ENCODE measurements at places on chromosomes 2 and 18.
A peak's percentile ranks its signal among the peaks of the same experiment; 100 is the strongest.

DNA sequence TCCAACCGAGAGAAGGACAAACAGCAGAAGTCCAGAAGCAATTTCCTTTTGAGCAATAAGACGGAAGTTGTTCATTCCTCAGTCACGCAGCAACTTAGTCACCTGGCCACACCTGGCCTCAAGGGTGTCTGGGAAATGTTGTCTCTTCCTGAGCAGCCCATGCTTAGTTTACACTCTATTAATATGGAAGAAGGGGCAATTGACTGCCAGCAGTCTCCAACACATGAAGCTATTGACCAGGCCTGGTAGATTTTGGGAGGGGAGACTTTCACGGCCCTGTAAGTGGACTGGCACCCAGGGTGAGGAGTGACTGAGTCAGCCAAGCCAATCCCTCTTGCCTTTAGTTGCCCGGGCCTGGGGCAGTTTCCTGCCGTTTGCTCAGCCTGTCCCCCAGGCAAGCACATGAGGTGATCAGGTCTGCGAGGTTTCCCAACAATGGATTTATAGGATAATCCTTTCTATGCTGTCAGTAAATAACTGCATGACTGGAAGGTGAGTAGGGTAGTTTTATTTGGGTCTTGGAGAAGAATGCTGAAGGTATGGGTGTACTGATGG, 43.8 kb upstream of the PPP4R1 start:
- DNase-seq: no peak

DNA sequence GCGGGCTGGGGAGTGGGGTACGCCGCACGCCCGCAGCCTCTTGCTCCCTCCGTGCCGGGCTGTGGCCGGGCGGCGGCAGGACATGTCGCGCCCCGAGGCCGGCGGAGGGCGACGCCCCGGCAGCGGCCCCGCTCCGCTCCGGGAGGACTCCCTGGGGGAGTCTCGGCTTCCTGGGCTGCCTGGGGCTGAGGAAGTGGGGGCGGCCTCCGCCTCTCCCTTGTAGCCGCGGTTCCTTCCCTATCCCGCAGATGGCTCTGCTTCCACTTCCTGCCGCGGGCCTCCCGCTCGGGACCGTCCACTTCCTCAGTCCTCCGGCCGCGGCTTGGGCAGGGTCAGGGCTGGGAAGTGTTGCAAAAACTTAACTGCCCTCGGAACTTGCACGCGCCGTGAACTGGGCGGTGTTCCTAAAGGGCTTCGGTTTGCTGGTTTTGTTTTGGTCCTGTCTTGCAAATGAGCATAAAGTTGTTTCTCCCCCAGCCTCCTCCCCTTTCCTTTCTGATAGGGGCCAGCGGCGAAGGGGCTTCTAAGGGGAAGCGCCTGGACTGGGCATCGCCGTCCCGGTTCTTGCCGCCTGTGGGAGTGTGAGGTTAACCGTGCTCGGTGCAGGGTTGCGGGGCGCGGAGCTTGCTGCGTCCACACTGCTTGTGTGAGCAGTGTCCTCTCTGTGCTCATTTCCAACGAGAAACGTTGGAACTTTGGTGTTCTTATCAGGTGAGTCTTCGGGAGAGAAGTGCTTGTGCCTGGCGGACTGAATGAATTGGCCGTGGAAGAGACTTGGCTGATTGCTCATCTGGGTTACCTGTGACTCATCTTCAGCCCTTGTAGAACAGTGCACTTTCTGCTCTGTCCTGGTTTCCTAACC, 600 bp downstream of the RALB start:
- DNase-seq: peak; percentile 96

GRCh38 chr2:180115675-180116074, 108.6 kb upstream of the CWC22 start:
- DNase-seq: no peak

GRCh38 chr18:25701821-25702220, 349.9 kb upstream of the ZNF521 start:
- DNase-seq: no peak

DNA sequence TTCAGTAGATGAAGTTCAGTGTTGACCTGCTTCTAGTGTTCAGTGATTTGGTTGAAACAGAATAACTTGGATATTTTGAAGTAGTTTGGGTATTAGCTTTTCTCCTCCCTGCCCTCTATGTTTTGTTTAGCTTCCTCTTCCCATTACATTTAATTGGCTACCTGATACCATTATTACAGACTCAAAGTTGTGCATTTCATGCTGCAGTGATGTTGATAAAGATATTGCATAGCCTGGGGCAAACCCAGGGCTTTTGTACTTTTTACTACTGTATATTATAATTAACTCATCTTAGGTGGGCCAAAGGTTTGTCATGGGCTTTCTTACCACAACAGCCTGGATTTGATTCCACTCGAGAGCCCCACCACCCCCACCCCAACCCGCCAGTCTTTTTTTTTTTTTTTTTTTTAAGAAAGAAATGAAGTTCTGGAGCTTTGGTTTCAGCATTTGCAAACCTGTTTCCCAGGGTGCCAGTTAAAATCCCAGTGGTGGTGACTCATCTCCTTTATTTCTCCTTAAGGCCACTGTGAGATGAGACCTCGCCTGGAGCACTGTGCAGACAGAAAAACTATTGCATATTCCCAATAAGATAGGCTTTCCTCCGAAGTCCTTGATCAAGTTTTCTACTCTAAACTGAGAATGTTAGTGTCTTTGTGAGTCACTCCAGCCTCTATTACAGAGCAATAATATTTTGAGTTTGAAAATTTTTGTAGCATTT, 393.7 kb upstream of the FANCL start:
- DNase-seq: no peak

GRCh38 chr2:74050151-74050550, 65.4 kb downstream of the TET3 start:
- no peak for DNase-seq

DNA sequence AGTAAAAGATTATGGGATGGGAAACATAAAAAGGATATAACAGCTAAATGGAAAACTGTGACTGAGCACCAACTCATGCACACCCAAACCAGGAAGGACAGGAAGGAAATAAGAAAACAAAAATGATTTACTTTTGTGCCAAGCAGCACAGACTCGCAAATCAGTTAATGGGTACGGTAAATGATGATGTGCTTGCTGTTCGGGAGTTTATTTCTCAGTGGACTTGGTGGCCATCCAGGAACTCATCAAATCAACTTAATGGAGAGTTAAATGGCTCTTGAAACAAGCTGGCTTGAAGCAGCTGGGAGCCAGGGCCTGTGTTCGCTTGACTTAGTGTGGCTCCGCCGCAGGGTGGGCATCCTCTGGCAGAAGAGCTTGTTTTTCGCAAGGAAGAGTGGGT, 36.2 kb downstream of the MTCL1 start:
- no peak for DNase-seq

- DNase-seq: no peak
Measured at GRCh38 chr18:459814-460593, 40.5 kb downstream of the COLEC12 start.

DNA sequence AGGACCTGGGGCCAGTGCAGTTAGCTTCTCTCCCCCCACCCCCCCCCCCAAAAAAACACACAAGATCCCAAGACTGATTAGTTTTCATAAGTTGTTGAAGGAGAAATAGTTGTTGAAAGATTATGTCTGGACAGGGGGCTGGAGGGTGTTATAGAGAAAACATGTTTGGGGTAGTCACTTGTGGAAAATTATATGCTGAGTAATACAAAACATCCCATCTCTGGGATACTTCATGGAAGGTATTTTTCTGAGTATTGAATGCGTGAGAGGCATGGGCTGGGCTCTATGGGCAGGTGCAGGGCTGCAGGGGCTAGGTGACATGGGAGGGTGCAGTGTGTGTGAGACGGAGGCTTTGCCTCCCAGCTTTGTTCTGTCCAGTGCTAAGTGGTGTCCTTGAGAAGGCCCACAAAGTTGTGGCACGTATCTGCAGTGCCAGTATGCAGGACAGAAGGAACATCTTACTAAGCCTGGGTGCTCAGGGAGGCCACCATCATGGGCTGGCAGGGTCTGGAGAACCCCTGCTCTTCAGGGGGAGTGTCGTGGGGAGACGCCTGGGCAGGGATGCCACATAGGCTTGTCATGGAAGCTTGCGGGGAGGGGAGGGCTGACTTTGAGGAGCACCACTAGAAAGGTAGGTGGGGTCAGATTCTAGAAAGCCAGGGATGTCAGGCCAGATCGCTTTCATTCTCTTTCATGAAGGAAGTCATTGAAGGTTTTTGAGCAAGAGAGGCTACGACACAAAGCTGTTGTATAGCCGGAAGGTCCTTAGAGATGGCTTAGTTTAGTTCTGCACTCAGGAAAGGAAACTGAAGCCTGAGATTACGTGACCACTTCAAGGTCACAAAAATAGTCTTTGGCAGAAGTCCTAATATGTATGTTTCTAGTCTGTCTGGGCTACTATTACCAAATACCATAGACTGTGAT, 232.0 kb downstream of the LDLRAD4 start:
- DNase-seq: no peak

DNA sequence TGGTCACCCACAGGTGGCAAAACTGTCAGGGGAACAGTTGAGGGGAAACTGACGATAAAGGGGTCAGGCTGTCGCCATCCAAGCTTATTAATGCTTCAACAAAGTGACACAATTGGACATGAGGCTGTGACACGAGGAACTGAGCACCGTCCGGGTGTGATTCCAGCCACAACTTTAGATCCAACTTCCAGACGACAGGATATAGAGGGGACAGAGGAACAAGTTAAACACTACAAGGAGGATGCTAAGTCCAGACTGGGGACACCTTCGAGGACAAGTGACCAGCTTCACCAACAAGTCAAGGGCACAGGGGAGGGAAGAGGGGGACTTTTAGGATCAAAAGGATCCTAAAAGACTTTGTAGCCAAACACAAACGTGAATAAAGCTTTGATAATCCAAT, 23.8 kb downstream of the BOK start:
- no peak for DNase-seq

- no peak for DNase-seq
Measured at GRCh38 chr2:187547353-187547979, 6.8 kb downstream of the TFPI start.

- peak; percentile 69 for DNase-seq
Measured at GRCh38 chr2:29923110-29923721, 1.8 kb upstream of the ALK start.

DNA sequence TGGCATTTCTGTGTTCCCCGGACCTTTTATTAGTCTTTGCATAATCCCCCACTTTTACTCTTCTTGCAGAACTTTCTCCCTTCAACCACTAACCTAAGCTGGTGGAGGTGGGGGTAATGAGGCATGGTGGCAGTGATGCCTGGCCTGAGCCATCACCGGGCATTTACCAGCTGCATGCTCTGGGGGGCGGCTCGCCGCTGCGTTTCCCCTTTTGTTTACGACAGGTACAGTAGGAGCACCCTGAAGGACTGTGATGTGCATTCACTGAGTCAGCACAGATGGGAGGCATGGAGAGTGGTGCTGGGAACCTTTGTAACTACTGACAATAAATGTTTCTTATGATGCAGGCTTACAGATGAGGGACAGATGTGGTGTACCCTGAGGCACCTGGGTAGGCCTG, 46.9 kb downstream of the PLEKHB2 start:
- DNase-seq: no peak

GRCh38 chr2:71891719-71892422, 255.8 kb downstream of the CYP26B1 start:
- no peak for DNase-seq

- DNase-seq: no peak
Measured at GRCh38 chr2:58107803-58108710, 61.5 kb downstream of the VRK2 start.

DNA sequence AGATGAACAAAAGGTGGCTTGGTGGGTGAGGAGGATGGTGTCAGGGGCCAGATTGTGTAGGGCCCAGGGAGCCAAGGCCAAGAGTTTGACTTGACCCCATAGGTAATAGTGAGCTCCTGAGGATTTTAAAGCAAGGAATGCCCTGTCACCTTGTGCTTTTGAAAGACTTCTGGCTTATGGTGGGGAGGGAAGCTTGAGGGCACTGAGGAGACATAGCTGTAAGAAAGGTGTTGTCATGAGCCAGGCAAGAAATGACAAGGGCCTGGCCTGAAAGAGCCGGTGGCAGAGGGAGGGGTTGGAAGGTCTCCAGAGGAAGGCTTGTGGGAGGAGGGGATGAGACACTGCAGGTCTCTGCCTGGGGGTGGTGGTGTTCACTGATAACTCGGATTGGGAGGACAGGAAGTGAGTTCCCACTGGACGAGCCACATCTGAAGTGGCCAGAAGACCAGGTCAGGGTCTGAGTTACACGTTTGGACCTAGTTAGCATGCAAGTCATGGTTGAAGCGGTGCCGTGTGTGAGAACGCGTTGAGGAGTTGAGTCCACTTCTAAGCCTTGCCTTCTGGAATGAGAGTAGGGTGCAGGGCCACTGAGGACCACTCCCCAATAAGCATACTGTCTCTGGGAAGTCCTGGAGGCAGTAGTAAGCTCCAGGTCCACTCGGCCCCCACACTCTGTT, 64.3 kb downstream of the TET3 start:
- DNase-seq: no peak

DNA sequence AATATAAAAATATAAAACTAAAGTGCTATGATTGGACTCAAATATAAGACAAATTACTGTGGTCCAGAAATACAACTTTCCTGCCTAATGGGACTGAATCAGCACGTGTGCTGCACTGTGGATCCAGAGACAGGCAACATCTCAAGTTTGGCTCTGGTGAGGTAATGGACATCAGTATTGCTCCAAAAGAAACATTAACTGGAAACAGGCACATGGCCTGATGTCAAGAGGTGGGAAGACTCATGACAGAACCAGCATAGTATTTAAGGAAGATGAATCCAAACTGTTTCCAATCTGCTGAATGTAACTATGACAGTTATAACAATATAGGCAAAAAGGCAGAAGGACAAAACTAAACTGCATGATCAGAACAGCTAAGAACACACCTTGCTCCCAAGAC, 354.6 kb downstream of the FSIP2 start:
- DNase-seq: no peak

DNA sequence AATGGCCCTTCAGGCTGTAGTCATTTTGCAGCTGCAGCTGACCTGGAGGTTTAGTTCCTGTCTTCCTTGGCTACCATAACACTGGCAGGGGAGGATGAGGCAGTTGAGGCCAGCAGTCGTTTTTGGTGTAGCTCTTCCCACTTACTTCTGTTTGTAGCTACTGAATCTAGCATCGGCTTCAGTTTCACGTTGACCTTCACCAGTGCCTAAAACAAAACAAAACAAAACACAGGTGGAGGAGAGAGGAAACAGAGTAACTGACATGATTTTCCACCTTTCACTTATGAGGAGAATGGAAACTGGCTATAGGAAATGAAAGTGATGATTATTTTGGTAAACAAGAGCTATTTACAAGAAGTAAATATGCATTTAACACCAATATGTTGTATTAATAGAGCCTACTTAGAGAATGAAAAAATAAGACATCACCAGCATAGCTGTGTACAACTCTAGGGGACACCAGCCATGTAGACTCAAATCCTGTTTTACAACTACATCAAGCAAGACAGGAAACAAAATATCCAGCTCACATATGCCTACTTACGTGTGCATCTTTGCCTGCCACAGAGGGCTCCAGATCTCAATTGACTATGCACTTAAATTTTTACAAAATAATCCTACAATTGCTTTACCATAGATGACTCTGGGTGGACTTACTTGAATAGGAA, 236.9 kb downstream of the AGPS start:
- no peak for DNase-seq

Data from posterior cingulate gyrus (tissue), 11 donors.